Activated CD4-positive, CD25-positive, alpha-beta regulatory T cell treated with anti-CD3 and anti-CD28 coated beads, Interleukin-2, amount 50 U/mL, for 72 hours (primary cell): ENCODE measurements at places on chromosomes 12 and 14.
A peak's percentile ranks its signal among the peaks of the same experiment; 100 is the strongest.

DNA sequence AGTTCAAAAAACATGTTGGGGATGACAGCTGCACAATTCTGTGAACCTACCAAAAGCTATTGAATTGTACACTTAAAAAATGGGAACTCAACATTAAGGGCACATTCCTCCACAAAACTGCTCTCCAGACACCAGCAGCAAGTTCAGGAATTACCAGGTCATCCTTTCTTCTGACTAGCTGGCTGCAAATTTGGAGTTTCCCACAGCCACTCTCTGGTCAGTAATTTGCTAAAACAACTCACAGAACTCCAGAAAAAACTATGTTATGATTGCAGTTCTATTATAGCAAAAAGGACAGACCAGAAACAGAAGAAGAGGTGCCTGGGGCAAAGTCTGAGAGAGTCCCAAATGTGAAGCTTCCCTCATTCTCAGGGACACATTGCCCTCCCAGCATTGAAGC lies 20.1 kb upstream of the PLEKHD1 start:
- no peak for DNase-seq

- DNase-seq = no peak
These were observed 382.6 kb upstream of the DCN start for GRCh38 chr12:91565246-91565645.

GRCh38 chr14:60931218-60931617 lies 49.7 kb downstream of the TRMT5 start:
- DNase-seq = no peak

DNA sequence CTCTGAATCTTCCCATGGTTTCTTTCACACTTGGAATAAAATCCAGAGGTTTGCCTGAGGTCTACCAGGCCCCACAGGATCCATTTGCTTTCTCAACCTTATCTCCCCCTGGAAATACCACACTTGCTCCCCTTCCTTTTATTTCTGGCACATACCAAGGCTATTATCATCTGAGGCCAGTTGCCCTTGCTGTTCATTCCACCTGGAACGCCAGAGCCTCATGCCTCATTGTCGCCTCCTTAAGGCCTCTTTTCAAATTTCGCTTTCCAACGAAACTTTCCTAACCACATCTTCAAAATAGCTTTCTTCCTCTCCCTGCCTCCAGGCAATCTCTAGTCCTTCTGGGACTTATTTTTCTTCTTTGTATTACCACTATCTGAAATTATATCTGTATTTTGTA lies 11.2 kb upstream of the LRIG3 start:
- DNase-seq = no peak

DNA sequence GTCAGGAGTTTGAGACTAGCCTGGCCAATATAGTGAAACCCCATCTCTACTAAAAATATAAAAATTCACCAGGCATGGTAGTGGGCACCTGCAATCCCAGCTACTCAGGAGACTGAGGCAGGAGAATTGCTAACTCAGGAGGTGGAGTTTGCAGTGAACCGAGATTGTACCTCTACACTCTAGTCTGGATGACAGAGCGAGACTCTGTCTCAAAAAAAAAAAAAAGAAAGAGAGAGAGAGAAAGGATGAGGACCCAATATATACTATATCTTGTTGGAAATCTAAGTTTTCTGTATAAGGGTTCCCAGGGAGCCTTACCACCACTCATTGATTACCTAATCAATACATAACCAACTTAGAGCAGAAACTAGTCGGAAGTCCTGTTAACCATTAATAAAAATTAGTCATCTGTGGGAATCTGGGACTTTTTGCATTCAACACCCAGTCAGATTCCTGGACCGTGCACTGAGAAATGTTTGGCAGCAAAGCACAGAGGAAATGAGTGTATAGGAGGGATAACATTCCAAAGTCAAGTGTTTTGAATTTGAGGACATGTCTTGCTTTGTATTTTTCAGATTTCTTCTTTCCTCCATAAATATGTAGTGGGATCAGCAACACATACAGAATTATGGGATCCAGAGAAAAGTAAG lies 44.8 kb upstream of the NR2C1 start:
- no peak for DNase-seq

DNA sequence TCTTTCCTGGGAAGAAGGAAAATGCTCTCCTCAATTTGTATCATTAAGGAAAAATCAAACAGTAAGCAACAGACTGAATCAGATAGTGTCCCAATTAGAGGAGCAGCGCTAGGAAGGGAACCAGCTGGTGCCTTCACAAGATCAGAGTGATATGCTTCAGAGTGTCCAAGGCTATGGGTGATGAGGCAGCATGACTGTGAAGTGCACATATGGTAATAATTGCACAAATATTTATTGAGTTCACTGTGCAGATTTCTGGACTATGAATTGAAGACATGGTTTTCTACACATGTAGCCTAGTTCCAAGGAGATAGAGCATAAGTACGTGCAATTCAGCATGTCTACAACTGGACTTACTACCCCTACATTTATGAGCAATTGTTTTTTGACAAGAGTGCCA lies 78.8 kb upstream of the EVL start:
- DNase-seq = no peak

- DNase-seq = no peak
These were observed 88.9 kb downstream of the TXNDC16 start for GRCh38 chr14:52463375-52463774.

- DNase-seq = no peak
These were observed 161.7 kb upstream of the PLEKHA5 start for GRCh38 chr12:18967814-18968213.

GRCh38 chr12:92614502-92614901 lies 88.3 kb upstream of the PLEKHG7 start:
- DNase-seq = no peak

- DNase-seq = no peak
These were observed 8.7 kb downstream of the OR11H4 start for GRCh38 chr14:20247646-20248246.

DNA sequence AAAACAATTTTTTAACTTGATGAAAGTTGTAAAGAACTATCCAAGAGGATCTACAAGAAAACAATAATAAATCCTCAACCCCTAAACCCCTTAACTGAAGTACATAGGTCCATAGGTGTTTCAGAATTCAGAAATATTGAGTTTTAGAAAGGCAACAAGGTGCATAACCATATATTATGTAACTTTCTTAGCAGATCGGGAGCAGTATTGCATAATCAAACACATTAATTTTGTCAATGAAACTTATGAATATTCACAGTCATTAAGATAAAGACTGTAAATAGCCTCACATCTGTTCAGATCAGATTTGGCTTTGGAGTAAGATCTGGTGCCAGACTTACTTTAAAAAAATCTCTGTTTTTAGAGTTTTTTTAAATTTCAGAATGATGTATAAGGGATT lies 647.1 kb upstream of the FLRT2 start:
- DNase-seq = no peak

GRCh38 chr14:65226824-65227604 lies 124.7 kb upstream of the MAX start:
- no peak for DNase-seq

DNA sequence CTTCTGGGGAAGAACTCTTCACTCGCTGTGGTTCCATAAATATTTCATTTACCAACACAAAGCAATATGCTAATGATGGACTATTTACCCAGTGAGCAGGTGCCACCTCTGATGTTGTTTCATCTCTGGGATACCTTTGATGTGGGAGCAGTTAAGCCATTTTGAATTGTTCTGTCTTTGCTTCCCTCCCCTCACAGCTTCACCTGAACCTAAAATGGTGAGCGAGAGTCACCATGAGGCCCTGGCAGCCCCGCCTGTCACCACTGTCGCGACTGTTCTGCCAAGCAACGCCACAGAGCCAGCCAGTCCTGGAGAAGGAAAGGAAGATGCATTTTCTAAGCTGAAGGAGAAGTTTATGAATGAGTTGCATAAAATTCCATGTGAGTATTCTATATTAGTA lies 352.7 kb downstream of the SYT1 start:
- DNase-seq = no peak

- DNase-seq = no peak
These were observed 79.2 kb downstream of the CEP83 start for GRCh38 chr12:94380507-94380906.

DNA sequence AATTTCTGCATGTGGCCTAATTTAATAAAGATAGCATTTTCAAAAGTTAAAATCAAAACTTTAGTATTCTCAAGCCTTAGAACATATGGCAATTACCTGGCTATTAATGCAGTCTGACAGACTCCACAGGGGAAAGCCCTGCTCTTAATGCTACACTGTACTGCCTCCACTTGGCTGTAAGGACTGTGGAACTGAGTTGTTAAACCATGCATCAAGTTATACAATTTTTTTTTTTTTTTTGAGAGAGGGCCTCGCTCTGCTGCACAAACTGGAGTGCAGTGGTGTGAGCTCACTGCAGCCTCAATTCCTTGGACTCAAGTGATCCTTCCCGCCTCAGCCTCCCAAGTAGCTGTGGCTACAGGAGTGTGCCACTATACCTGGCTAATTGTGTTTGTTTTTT lies 19.0 kb upstream of the NDUFA12 start:
- no peak for DNase-seq

GRCh38 chr12:74129702-74130101 lies 407.9 kb upstream of the ATXN7L3B start:
- no peak for DNase-seq

DNA sequence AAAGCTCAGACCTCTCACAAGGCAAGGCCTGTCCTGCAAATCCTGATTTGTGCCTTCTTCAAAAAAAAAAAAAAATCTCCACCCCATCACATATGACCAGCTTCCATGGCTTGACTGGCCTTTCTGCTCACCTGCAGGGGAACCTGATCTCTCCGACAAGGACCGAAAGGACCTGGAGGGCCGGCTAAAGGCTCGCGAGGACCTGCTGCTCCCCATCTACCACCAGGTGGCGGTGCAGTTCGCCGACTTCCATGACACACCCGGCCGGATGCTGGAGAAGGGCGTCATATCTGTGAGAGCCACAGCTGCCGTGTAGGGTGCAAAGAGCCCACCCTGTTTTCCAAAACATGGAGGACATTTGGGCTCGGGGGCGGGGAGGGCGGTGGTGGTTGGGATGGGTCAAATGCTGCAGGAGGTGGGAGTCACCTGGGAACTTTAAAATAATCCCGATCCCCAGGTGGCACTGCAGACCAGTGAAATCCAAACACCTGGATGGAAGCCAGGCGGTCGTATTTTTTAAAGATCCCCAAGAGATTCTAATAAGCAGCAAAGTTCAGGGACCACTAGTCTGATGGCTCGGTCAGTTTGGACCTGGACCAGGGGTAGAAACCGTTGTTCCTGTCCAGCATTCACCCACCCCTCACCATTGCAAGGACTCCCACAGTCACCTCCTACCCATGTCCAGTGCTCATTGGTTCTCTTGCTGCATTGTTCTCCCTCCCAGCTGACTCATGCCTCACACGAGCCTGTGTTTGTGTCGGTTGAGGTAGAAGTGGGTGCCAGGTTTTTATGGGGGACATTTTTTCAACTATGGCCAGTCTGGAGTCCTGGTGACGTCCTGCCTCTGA lies 44.8 kb downstream of the FOXN4 start:
- DNase-seq = peak; percentile 57

DNA sequence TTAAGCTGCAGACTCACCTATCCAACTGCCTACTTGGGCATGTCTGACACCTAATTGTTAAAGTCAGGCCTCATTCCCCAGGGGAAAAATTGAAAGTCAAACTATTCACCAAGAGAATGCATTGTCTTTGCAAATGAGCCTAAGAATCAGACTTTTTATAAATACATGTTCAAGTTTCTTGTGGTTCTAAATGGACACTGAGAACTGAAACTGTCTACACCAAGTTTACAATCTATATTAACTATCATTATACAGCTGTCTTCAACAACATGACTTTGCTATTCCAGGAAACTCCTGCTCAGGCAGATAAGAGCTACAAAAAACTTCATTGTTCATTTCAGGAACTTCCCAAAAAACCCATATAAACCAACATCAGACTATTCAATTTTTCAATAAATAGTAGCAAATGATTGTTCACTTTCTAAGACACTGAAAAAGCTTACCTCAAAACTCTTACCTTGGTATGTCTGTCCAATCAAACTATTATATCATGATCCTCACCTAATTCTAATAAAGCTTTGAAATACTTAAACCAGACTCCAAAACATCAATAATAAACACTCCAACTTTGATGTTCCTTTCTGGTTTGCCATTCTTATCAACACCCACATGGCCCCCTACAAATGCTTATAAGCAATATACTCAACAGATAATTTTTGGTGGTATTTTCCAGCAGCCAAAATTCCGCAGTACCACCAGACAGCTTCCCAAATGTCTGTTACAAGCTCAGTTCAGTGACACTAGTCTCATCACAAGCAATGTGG lies 24.2 kb downstream of the CDK17 start:
- DNase-seq = no peak

- no peak for DNase-seq
These were observed 119.2 kb upstream of the DAAM1 start for GRCh38 chr14:59069163-59069854.

DNA sequence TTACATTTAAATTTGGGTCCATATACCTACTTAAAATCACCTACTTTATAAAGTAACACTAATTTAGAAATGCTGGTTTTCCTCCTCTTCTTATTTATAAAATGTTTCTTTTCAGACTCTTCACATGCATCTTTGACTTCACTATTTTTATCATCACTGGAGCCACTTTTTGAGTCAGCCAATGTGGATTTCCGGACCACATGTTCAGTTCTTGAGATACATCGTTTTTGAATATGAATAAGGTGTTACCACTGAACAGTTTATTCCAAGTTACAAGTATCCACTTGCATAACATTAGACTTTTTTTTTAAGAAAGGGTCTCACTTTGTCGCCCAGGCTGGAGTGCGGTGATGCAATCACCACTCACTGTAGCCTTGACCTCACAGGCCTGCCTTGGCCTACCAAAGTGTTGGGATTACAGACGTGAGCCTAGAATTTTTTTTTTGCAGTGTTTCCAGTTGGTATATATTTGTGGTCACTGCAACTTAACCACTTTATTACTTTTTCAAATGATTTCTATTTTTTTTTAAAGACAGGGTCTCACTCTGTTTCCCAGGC lies 5.7 kb downstream of the FNTB start:
- no peak for DNase-seq

DNA sequence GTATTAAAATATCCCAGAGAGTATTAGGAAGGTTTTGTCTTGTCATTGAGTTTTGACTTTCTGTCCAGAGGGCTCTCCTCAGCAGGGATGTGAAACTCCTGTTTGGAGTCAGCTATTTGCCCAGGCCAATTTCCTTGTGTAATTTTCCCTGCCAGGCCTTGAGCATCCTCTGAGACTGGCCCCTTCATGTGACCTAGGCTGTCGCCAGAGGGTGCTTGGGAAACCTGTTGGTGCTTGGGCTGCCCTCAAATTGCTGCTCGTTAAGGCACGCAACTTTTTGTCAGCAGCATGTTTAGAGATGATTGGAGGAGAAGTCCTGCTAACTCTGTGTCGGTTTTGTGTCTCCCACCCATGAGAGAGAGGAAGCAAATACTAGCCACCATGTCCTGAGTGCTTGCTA lies 39.1 kb downstream of the IQSEC3 start:
- DNase-seq = no peak

GRCh38 chr12:2180737-2181082 lies 127.9 kb downstream of the CACNA1C start:
- DNase-seq = no peak

DNA sequence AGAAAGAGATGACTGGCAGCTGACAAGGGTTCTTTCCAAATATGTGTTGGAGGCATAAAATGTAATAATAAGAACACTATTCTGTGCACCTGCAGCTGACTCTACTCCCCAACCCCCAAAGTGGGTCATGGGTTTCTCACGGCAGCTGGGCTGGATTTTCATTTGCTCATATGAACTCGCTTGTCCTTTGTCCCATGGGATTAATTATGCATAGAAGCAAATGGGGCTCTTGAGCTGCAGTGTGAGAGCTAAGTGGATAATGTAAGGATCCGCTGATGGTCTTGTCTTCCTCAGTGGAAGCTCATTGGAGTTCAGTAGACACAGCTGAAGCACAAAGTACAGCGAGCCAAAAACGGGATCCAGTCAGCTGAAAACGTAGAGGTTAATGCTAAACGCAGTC lies 46.3 kb downstream of the TTC8 start:
- no peak for DNase-seq
